ENCODE measurements at places on chromosomes 5 and 9.

DNA sequence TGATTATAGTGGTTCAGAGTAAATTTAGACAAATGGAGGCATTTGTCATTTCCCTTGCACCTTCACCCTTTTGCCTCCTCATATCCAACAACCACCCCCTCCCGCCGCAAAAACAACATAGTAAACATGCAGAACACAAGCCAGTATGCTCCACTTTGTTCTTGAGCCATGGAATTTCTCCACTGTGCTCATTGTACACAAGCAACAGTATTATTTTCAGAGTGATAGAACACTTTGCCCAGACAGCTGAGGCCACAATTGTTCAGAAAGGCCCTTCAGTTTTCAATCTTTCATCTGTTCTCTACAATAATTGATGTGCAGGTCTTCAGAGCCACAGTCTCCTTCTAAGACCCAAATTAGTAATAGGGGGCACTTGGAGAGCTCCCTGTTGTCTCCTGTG is 272.8 kb upstream of the SLC30A5 start:
- DNase-seq = no peak

- peak; percentile 93 for DNase-seq
These were observed 152.0 kb downstream of the PRR16 start for GRCh38 chr5:120615967-120616645.

GRCh38 chr5:79875230-79875629 is 115.8 kb downstream of the MTX3 start:
- no peak for DNase-seq

DNA sequence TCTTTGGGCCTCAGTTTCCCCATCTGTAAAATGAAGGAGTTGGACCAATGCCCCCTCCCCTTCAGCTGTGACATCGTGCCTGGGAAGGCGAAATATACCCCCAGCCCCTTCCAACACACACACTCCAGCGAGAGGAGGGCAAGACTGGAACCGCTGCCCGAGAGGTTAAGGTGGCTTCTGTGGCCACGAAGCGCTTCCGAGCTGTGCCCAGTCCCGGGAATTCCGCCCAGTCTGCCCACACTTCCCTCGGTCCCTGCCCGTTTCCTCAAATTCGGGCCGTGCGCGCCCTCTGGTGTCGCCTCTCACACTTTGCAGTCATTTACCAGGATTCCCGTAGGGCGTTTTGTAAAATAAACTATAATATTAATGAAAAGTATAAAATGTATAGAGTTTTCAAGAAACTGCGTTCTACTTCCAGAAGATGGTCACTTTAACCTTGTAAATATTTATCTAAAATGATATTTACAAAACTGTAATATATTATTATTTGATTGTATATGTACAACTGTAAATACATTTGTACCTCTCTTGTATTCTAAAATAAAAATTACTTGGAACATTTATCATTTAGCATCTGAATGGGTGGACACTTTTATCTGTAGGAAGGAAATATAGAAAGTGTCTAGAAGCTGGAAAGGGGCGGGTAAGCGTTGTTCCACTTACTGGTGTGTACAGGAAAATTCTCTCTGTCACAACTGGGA is 11.0 kb upstream of the EXOSC2 start:
- peak; percentile 67 for DNase-seq

DNA sequence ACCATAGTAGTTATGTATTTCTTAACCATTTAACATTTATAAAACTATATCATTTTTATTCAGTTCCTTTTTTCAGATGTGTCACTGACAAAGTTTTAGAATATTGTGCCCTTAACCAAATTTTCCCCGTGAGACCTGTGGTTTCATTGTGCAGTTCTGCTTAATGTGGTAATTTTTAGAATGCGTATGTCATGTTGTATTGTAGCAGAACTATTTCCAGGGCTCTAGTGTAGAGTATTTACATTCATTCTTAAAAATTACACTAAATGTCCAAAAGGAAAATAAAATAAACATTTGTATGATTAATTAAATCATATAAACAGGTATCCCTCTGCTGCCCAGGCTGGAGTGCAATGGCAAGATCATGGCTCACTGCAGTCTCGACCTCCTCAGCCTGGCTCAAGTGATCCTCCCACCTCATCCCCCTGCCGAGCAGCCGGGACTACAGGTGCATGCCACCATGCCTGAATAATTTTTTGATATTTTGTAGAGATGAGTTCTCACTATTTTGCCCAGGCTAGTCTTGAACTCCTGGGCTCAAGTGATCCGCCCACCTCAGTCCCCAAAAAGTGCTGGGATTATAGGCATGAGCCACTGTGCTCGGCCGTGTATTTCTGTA is 15.4 kb downstream of the SERINC5 start:
- DNase-seq = no peak

GRCh38 chr5:66306105-66306843 is 162.2 kb downstream of the SREK1 start:
- peak; percentile 63 for DNase-seq

DNA sequence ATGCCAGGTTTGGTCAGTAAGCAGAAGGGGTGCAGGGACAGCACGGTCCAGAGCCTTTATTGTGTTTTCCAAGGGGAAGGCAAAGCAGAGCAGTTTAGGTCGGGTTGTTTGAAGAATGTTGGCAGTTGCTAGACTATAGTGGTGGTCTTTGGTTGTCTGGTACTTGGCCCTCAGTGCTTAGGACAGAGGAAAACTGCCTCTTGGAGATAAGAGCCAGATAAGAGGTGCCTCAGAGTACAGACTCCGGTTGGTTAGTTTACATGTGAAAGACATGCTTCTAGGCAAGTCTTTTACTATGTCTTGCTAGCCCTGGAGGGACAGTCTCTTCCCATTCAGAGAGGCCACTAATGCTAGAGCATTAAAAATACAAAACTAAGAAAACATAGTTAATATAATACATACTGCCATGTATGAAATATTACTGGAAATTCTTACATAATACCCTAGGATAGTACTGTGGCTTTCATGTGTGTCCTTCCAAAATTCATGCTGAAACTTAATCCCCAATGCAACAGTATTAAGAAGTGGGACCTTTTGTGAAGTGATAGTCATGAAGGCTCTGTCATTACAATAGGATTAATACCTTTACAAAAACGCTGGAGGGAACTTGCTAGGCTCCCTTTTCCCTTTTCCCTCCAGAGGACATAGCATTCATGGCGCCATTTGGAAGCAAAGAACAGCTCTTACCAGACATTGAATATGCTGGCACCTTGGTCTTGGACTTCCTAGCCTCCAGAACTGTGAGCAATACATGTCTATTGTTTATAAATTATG is 280.4 kb downstream of the TMEM167A start:
- no peak for DNase-seq

GRCh38 chr5:166724284-166724683 is 1567.2 kb upstream of the WWC1 start:
- DNase-seq = no peak

GRCh38 chr5:125446986-125447385 is 700.5 kb upstream of the ZNF608 start:
- DNase-seq = peak; percentile 86

DNA sequence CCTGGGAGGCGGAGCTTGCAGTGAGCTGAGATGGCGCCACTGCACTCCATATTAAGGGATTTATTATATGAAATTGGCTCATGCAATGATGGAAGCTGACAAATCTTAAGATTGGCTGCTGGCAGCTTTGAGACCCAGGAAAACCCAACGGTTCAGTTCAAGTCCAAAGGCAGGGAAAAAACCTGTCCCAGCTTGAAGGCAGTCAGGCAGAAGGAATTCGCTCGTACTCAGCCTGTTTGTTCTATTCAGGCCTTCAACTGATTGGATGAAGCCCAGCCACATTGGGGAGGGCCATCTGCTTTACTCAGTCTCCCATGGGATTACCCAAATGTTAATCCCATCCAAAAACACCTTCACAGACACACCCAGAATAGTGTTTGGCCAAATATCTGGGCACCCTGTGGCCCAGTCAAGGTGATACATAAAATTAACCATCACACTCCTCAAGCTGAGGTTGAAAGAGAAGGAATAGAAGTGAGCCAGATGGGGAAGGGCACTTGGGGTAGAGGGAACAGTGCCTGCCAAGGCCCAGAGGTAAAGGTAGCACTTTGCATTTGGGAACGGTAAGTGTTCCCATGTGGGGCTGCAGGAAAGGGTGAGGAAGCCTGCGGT is 8.5 kb upstream of the ORM1 start:
- no peak for DNase-seq

DNA sequence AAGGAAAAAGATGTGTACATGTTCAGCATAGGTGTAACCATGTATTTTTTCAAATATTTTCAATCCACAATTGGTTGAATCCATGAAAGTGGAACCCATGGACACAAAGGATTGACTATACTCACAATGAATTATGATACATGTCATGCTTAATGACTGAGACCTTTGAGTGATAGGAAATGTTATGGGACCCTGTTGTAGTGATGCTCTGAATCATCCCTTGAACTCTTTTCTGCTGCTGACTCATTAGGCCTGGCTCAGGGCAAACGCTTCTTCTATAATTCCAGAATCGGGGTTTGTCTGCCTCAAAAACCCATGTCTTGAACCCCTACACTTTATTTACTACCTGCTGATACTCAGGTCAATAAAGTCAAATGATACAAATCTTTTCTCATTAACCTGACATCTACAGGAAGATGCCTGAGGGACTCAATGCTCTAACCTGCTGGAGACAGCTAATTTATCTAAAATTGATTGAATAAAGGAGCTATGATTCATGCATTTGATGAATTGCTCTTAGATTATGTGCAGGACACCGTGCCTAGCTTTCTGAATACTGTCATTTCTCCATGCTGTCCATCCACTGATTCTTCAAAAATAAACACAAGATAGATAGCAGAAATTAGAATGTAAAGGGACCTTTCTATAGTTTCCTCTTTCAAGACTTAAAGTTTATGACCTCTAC is 260.1 kb downstream of the PRELID2 start:
- DNase-seq = peak; percentile 17

GRCh38 chr9:37028420-37029031 is 5.5 kb downstream of the PAX5 start:
- no peak for DNase-seq

DNA sequence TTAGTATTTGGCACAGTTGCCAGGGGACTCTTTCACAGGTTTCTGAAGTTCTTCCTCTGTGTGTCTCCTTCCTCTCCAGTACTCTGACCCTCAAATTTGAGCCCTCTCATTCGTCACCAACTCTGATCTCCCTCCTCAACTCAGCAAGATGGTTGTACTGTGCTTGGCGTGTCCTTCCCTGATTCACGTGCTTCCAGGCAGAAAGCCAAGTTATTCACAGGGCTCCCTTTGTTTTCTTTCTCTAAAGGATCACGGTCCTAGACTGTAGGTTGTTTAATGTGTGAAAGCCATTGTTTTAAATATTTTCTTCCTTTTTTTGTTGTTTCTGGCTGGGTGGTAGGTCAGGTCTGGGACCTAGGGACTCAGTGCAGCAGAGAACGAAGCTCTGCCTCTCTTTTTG is 142.9 kb downstream of the DMAC1 start:
- peak; percentile 3 for DNase-seq

DNA sequence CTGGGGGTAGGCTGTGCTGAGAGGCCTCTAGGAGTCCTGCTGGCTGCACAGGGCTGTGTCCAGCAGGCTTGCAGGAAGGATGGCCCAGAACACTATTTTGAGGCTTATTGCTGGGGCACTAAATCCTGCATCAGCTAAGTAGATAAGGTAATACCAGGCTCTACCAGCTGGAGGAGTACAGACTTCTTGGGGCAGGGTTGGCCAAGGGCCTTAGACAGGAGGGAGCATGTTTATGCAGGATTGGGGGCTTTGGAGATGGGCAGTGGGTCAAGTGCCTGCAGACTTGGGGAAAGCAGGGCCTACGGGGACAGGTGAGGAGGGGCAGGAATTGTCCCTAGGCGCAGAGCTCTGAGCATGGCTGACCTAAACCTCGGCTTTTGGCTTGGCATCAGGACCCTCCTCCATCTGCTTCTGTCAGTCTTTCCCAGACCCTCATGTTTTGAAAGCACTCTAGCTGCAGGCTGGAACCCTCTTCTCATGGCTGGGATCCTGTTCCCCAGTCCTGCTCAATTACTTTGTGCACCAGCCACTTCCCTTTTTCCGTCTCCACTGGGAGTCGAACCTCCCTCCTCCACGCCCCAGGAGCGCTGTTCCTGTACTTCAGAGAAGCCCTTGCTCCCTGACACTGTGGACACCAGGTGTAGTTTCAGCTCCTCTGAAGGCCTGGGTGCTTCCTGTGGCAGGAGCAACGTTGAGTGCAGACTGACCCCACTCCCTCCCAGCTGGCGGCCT is 61.0 kb upstream of the SPTLC1 start:
- DNase-seq = no peak

All from IMR-90 (cell line).